ENCODE measurements at places on chromosomes 3 and 15.

DNA sequence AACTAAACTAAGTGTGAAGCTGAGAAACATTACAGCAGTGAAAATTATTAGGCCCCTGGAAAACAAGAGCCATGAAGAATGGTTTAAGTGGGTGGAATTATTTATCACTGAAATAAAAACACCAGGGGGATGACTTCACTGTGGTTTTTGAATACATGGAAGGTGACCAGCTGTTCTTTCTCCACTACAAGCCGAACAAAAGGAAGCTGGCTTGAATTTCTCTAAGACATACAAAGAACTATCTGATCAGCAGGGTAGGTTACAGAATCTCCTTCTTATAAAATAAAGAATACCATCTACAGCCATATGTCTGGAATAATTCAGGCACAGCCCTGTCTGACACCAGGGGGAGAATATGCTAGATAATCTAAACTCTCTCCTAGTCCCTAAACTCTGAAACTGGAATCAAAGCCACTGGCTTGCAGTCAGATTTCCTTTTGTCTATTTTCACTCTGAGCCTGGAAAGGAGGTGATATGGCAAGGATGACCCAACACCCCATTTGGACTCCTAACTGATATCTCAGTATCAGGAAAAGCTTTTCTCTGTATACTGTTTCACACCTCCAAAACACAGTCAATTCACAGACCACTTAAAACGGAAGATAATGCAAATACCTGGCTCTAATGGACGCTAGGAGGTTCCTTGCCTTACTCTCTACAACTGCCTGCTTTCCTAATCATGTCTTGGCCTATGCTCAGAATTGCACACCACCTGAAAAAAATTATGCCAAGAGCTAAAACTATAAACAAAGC lies 31.2 kb downstream of the SPATA12 start:
- no peak for DNase-seq

DNA sequence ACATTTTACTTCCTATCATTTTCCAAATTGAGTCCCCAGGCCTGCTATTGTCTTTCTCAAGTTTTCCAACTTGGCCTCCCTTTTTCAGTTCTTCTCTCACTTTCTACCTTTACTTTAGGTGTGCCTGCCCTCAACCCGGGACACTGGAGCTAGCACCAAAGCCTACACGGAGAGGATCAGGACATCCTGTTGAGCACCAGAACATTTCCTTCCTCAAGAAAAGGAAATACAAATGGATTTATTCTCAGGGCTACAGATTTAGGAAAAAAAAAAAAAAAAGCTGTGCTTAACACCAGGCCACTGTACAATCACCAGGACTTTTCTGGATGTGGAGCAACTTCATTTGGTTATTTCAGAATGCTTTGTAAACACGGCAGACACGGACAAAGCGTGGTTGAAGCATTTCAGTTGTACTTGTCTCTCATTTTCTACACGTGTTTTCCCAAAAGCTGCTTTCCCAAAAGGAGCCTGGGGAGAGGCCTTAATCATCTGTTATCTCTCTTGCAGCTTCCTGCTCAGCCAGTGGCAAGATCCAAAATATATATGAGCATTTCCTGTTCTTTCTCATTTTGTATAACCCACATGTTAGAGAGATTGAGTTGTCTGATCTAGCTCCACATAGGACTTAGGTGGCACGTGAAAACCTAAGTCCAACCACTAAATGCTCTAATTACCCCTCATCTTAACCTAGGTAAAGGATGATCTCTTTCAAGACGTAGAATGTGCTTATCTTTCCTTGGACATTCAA lies 15.5 kb upstream of the ATP1B3 start:
- no peak for DNase-seq

- DNase-seq = no peak
These were observed 9.3 kb downstream of the PDIA5 start for GRCh38 chr3:123076112-123076495.

- DNase-seq = no peak
These were observed 238.0 kb upstream of the EOMES start for GRCh38 chr3:27960133-27960532.

DNA sequence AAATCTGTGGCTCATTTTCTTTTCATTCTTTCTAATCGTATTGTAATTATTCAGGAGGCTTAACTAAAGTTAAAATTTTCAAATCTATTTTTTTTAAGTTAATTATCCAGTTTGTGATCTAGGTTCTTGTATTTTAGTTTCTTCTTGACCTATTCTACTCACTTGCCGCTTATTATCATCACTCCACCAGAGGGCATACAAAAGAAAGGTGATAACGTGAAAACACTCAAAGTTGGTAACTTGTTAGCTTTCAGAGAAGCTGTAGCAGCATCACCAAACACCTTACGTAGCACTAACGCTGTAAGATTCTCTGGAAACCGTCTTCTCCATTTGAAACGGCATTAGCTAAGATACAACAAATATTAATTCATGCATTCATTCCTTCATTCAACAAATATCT lies 4.8 kb downstream of the GNB4 start:
- DNase-seq = no peak

GRCh38 chr3:38354588-38355330 lies 8.2 kb downstream of the XYLB start:
- no peak for DNase-seq

DNA sequence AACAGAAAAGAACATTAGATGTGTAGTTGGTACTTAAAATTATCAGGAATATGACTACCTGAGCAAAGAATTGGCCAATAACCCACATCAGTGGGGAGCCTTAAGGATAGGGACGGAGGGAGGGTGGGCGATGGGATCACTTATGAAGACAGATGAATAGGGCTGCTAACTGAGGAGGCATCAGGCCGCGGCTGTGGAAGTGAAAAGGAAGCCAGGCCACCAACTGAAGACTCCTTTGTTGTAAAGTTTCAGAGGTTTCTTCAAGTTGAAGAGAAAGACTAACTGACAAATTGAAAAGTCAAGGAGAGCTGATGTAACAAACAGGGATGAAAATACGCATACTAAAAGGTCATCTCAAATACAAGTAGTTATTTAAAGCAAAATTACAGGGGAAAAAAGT lies 135.6 kb upstream of the BHLHE40 start:
- DNase-seq = no peak

GRCh38 chr3:112617285-112617684 lies 23.7 kb downstream of the CCDC80 start:
- no peak for DNase-seq

- peak; percentile 3 for DNase-seq
These were observed 59.4 kb downstream of the SLC6A6 start for GRCh38 chr3:14461748-14462324.

DNA sequence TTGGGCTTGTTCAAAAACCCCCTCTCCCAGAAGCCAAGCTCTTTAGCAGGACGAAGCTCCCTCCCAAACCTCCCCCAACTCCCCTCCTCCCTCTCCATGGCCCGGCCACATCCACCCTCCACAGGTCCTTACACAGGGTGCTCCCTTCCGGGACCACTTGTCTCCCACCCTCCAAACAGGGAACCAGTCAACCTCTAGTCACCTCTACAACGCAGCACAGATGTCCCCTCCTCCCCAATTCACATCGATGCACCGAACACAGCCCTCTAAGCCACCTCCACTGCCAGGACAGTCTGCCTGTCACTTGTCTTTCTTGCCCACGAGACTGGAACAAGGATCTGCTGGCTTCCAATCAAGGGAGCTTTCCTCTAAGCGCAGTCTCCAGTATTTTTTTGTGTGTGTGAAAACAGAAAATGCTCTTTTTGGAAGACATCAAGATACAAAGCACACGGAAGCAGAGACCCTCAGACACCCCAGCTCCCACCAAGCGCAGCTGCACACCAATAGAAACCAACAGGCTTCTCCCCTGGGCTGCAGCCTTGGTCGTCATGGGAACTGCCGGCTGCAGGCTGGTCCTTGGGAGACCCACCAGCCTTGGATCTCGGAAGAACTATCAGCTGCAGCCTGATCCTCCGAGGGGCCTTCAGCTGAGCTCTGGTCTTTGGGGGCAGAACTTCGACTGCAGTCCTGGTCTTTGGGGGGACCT lies 26.5 kb downstream of the IQSEC1 start:
- DNase-seq = no peak

GRCh38 chr3:150681057-150681456 lies 22.7 kb downstream of the ERICH6 start:
- no peak for DNase-seq

- no peak for DNase-seq
These were observed 265.1 kb upstream of the ALCAM start for GRCh38 chr3:105101603-105102002.

DNA sequence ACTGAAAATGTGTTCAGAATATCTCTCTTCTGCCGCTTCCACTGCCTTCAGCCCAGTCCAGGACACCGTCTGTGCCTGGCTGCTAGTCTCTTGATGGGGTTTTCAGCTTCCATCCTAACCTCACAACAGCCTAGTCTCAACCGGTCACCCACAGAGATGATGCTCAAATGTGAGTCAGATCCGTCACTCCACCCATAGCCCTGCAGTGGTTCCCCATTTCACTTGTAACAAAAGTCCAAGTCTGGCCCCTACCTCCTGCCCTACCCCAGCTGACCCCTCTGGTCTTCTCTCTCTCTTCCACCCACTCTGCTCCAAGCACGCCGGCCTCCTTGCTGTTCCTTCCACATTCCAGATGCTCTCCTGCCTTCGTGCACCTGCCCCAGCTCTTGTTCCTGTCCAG lies 68.1 kb downstream of the PPARG start:
- DNase-seq = no peak

GRCh38 chr3:101120039-101120438 lies 126.8 kb upstream of the ABI3BP start:
- no peak for DNase-seq

DNA sequence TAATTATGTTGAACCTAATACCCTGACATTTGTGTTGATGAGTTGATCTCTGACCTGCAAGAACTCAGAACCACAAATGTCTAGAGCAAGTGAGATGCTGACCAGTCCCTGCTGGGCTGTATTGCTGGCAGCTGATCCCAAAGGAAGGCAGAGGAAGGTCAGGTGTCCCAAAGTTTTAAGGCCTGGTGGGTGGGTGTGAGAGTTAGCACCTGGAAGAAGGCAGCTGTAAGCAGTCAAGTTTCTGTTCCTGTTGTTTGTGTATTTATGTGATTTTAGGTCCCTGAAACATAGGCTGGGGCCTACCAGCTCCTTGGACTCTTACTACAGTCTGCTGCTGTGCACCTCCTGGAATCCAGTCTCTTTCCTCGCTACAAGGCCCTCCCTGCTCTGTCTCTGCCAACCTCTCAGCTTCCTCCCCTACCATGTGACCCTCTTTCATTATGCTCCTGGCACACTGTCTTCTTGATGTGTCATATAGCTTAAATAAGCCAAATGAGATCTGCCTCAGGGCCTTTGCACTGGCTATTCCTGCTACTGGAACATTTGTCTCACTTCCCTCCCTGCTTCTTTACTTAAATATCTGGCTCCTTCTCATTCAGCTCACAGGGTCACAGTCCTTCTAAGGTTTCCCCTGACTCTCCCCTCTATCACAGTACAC lies 31.0 kb upstream of the ATOSA start:
- DNase-seq = no peak

Data from SHP77 treated with DMSO at 0.1 percent for 48 hours (cell line).